ENCODE measurements at places on chromosomes 7 and 10. TPM values are rescaled to one million over a fixed set of nuclear protein-coding genes. Genes with fewer than 3 reads are reported as not detected.

MMP21 gene
- not detected for total RNA-seq

ECHDC3 gene
- not detected for total RNA-seq

GRCh38 chr10:106795619-106796018 is 368.9 kb downstream of the SORCS1 start:
- DNase-seq: peak; percentile 33

IGF2BP3 gene
- total RNA-seq: 74.1 TPM

SFXN3 gene
- 78.0 TPM for total RNA-seq
